ENCODE measurements at places on chromosomes 5 and 9.

- no peak for DNase-seq
Measured at GRCh38 chr5:89081360-89081759, 198.4 kb upstream of the MEF2C start.

GRCh38 chr9:15244001-15244441 is 63.0 kb downstream of the TTC39B start:
- no peak for DNase-seq

DNA sequence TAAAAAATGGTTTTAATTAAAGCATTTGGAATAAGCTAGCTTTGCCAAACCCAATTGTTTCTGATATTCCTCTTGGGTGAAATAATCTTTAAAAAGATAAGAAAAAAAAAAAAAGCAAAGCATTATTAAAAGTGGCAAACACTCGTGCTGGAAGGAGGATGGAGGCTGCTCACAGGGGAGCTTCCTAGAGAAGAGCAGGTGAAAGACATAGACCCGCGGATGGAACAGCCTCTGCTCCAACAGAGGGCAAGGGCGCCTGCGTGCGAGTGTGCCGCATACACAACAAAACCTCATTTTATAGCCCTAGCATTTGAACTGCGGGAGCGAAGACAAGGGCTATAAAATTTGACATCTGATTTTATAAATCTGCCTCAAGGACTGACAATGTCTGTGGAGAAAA is 33.4 kb upstream of the SLC25A51 start:
- DNase-seq: no peak

- DNase-seq: no peak
Measured at GRCh38 chr5:52731274-52732027, 56.3 kb upstream of the ITGA1 start.

- no peak for DNase-seq
Measured at GRCh38 chr9:22423566-22423965, 23.1 kb upstream of the DMRTA1 start.

- DNase-seq: no peak
Measured at GRCh38 chr5:175658299-175659145, 651 bp downstream of the HRH2 start.

GRCh38 chr9:132193227-132194124 is 31.6 kb downstream of the NTNG2 start:
- DNase-seq: no peak

- DNase-seq: no peak
Measured at GRCh38 chr5:6365142-6365976, 13.0 kb downstream of the MED10 start.

DNA sequence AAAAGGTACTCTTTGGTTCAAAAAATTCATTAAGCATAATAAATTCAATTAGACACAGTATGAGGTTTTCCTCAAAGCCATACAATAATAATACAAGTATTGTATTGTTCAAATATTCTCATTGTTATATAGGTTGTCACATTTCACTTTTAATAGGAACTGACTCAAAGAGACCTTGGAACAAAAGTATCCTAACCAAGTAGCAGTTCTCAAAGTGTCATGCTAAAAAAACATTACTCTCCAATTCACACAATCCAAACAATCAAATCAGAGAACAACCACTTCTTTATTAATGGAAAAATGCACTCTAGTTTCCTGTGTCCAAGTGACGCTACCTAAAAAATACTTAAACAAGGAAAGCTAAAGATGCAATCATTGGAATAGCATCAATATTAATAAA is 115.4 kb downstream of the DENND1A start:
- DNase-seq: no peak

- no peak for DNase-seq
Measured at GRCh38 chr5:159878988-159879471, 37.3 kb upstream of the ADRA1B start.

DNA sequence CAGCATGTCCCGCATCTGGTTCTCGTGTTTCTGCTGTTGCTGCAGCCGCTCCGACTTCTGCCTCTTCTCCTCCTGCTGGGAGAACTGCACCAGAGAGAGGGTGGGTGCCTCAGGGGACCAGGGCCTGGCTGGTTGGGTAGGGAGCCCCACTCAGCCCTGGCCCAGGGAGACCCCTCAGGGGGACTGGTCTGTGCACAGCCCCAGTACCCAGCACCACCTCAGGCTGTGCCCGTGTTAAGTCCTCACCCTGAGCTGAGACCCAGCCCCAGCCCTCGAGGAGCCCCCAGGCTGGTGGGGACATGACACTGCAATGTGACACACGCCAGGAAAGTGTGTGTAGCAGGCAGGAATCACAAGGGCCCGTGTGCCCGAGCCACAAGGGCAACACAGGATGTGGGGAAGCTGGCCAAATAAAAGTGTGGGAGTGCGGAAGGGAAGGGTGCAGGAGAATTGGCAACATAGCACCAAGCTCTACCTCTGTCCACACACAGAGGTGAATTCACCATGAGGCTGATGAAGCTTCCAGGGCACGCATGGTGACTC is 48.2 kb upstream of the FBXW11 start:
- no peak for DNase-seq

- DNase-seq: no peak
Measured at GRCh38 chr9:124128568-124129166, 117.1 kb downstream of the LHX2 start.
